ENCODE measurements at places on chromosomes 1 and 21. TPM values are rescaled to one million over a fixed set of nuclear protein-coding genes. Genes with fewer than 3 reads are reported as not detected.

Gene ZNF692
- 6.6 TPM for total RNA-seq

Gene BSND
- not detected for total RNA-seq

Gene FCRL4
- total RNA-seq, result not detected

Gene NRIP1
- total RNA-seq, result 35.6 TPM

Gene SPRR2E
- total RNA-seq, result not detected

Gene TEDDM1
- total RNA-seq, result not detected

Gene TNFRSF14
- total RNA-seq, result 66.8 TPM

Gene RIPPLY3
- under 0.01 TPM for total RNA-seq

Gene ADGRL2
- 36.8 TPM for total RNA-seq

Gene PACC1
- 6.2 TPM for total RNA-seq

Gene GLIS1
- under 0.01 TPM for total RNA-seq

Gene IL20
- not detected for total RNA-seq

Gene RGS5
- 1.0 TPM for total RNA-seq

Gene LMOD1
- under 0.01 TPM for total RNA-seq
